ENCODE measurements at places on chromosomes 11 and 22.

DNA sequence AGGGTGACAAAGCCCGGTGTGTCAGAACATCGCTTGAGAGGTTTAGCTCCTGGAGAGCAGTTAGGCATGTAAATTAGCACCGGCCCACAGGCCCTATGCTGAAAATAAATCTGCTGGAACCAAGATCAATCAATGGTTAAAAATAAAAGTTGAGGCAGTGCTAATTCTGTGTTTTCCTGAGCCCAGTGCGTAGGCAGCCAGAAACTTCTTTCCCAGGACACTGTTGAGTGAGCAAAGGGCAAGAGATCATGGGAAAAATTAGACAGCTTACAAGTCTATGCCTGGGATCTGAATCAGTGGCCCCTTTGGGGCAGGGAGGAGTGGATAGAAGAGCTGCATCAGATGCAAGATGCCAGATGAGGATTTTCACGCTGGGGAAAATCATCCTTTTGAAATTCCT is 539.2 kb downstream of the BUD13 start:
- no peaks in the 10 kb centered on the region for H3K4me1 ChIP-seq
- no peaks in the 10 kb centered on the region for H3K36me3 ChIP-seq
- no peak overlapping the region for H3K27ac ChIP-seq
- H3K27me3 ChIP-seq = no peaks in the 10 kb centered on the region
- no peak for DNase-seq

GRCh38 chr11:1387961-1388762 is 1.6 kb upstream of the BRSK2 start:
- H3K27ac ChIP-seq = no peak overlapping the region
- H3K36me3 ChIP-seq = no peaks in the 10 kb centered on the region
- DNase-seq = no peak
- H3K4me3 ChIP-seq = no peak overlapping the region

- no peak for DNase-seq
- H3K4me1 ChIP-seq = peaks cover 37% of the 10 kb centered on the region
- no peaks in the 10 kb centered on the region for H3K27me3 ChIP-seq
- H3K36me3 ChIP-seq = no peaks in the 10 kb centered on the region
- no peak overlapping the region for H3K27ac ChIP-seq
Measured at GRCh38 chr22:46574438-46574992, 37.1 kb upstream of the CELSR1 start.

DNA sequence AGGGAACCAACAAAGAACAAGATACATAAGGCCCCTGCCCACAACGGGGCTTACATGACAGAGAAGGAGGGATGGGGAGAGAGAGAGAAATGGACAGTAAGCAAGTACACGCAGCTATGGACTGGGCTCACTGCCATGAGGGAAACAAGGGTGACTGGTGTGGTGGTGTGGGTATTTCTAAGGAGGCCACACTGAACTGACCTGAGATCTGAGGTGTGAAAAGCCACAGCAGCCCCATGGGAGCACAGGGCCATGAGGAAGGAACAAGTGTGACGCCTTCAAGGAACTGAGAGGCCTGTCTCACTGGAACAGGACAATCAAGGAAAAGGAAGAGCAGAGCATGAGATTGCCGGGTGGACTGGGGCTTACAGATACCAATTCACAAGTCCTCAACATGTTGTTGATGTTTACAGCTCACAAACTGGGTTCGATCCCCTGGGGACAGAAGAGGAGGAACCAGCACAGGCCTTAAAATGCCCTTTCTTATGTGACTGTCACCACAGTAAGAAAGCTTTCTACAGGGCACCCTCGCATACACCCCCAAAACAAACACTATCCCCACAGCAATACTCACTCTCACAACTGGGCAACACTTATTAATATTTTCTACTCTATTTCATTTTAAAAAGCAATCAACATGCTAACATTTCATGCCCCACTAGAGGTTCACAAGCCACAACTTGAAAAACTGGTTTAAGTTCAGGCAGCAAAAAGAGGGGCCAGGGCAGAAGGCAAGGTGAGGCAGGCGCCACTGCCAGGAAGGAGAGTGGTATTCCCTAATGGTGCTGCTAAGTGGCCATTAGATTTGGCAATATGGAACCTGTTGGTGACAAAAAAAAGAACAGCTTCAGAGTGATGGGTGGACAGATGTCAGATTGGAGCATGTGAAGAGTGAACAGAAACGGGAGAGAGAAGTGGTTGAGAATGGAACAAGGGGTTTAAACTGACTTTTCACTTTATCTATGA is 39.1 kb downstream of the TCIRG1 start:
- no peaks in the 10 kb centered on the region for H3K27me3 ChIP-seq
- no peak for DNase-seq
- H3K4me1 ChIP-seq = no peaks in the 10 kb centered on the region
- H3K36me3 ChIP-seq = peaks cover 42% of the 10 kb centered on the region
- H3K27ac ChIP-seq = no peak overlapping the region
- H3K4me3 ChIP-seq = no peak overlapping the region

- H3K27ac ChIP-seq = peak overlapping the region; percentile 76
- no peak overlapping the region for H3K4me3 ChIP-seq
- H3K36me3 ChIP-seq = no peaks in the 10 kb centered on the region
- DNase-seq = no peak
Measured at GRCh38 chr11:102470251-102470650, 17.7 kb upstream of the TMEM123 start.

GRCh38 chr11:34028425-34028824 is 23.1 kb upstream of the CAPRIN1 start:
- H3K4me3 ChIP-seq = no peak overlapping the region
- H3K36me3 ChIP-seq = no peaks in the 10 kb centered on the region
- H3K27me3 ChIP-seq = no peaks in the 10 kb centered on the region
- H3K27ac ChIP-seq = no peak overlapping the region

GRCh38 chr22:44206330-44206645 is 25.6 kb downstream of the PARVG start:
- H3K4me1 ChIP-seq = no peaks in the 10 kb centered on the region
- no peaks in the 10 kb centered on the region for H3K27me3 ChIP-seq
- no peak overlapping the region for H3K4me3 ChIP-seq

GRCh38 chr11:117633976-117634755 is 162.8 kb downstream of the DSCAML1 start:
- no peaks in the 10 kb centered on the region for H3K4me1 ChIP-seq
- H3K36me3 ChIP-seq = no peaks in the 10 kb centered on the region
- no peak overlapping the region for H3K4me3 ChIP-seq
- H3K27ac ChIP-seq = no peak overlapping the region

DNA sequence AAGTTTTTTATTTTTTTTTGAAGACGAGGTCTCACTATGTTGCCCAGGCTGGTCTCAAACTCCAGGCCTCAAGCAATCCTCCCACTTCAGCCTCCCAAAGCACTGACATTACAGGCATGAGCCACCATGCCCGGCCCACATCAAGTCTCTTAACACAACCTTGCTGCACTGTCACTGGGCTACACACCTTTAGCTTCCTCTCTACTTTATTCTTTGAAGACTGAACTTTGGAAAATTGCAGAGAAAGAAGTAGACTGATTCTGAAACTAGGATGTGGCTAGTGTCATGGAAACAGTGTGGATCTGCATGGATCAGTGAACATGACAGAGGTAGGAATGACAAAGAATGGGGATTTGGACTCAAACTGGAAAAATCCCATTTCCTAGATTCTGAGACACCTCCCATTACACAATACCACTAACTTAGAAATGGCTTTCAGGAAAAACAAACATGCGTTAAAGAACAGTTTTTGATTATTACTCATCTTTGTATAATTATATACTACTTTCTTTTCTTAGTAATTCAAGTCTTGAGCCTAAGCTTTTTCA is 99.6 kb upstream of the SPON1 start:
- no peak for DNase-seq
- H3K4me3 ChIP-seq = no peak overlapping the region
- no peaks in the 10 kb centered on the region for H3K36me3 ChIP-seq
- H3K27ac ChIP-seq = no peak overlapping the region
- no peaks in the 10 kb centered on the region for H3K27me3 ChIP-seq

- H3K27ac ChIP-seq = peak overlapping the region; percentile 34
- H3K27me3 ChIP-seq = no peaks in the 10 kb centered on the region
- H3K4me3 ChIP-seq = no peak overlapping the region
- peaks cover 16% of the 10 kb centered on the region for H3K36me3 ChIP-seq
Measured at GRCh38 chr11:65434057-65434666, 11.6 kb downstream of the NEAT1 start.

GRCh38 chr11:10667521-10667885 is 26.1 kb downstream of the IRAG1 start:
- peak overlapping the region; percentile 21 for H3K27ac ChIP-seq
- no peaks in the 10 kb centered on the region for H3K36me3 ChIP-seq
- H3K4me3 ChIP-seq = no peak overlapping the region
- DNase-seq = no peak
- H3K4me1 ChIP-seq = peaks cover 9% of the 10 kb centered on the region

DNA sequence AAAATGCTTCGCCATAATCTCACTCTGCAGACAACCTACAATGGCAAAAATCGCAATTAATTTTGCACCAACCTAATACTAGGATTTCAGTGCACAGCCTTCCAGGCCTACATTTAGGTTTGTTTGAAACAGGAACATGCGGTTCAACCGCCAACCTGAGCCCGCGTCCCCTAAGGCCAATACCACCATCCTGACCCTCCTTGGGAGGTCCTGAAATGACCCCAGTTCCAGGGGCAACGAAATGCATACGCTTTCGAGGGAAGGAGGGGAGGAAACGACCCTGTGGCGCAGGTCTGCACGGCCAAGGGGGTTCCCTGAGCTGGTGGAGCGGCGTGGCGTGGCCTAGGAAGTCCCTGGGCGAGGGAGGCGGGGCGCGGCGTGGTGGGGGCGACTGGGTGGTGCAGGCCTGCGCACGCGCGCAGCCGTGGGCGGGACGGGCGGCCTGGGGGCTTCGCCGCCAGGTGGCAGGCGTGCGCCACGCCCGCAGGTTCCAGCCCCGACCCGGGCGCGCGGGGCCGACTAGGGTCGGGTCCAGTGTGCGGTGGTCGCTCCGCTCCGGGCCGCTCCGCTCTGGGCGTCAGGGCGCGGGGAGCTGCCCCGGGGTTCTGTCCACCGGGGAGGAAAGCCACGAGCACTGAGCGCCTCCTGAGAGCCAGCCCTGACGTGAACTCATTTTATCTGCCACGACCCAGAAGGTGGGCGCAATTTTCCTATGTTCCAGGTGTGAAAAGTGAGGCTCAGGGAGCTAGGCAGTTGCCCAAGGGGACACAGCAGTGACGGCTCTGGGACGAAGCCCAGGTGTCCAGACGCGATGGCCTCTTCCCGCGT is 94.1 kb downstream of the SWAP70 start:
- DNase-seq = peak; percentile 90
- peak overlapping the region; percentile 65 for H3K4me3 ChIP-seq
- no peaks in the 10 kb centered on the region for H3K27me3 ChIP-seq
- H3K36me3 ChIP-seq = no peaks in the 10 kb centered on the region
- peak overlapping the region; percentile 94 for H3K27ac ChIP-seq

DNA sequence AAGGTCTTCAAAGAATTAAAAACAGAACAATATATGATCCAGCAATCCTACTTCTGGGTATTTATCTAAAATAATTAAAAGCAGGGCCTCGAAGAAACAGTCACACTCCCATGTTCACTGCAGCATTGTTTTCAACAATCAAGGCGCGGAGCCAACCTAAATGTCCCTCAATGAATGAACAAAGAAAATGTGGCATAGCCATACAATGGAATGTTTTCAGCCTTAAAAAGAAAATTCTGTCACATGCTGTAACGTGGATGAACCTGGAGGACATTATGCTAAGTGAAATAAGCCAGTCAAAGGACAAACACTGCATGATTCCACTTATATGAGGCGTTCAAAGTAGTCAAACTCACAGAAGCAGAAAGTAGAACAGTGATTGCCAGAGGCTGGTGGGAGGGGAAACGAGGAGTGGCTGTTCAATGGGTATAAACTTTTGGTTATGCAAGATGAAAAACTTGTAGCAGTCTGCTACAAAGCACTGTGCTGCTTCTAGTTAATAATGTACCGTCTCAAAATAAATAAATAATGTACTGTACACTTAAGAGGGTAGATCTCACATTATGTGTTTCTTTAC is 41.2 kb downstream of the SNX19 start:
- H3K4me1 ChIP-seq = no peaks in the 10 kb centered on the region
- H3K36me3 ChIP-seq = peaks cover 14% of the 10 kb centered on the region
- H3K4me3 ChIP-seq = no peak overlapping the region

DNA sequence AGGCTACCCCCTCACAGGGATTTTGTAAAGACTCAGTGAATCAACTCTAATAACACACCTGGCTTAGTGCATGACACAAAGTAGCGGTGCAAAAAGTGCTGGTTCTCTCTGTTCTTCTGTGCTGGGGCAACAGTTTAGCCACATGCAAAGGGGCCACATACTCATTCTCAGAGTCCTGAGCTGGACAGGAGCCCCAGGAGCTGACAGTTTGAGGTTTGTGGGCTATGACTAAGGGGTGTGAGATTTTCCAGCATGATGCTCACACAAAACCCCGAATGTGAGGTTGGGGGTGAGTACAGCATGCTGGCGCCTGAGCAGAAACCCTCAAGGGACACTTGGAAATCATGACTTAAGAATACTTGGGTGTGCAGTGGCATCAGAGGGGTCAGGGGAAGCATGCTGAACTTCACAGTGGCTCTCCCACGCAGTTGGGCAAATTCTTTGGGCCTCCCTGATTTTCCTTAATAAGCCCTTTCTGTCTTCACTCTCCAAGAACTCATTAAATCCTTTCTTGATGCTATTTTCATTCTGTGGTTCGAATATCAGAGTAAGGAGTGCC is 31.0 kb downstream of the TMPRSS5 start:
- H3K4me3 ChIP-seq = no peak overlapping the region
- no peaks in the 10 kb centered on the region for H3K36me3 ChIP-seq
- no peak overlapping the region for H3K27ac ChIP-seq
- no peaks in the 10 kb centered on the region for H3K4me1 ChIP-seq
- DNase-seq = no peak
- no peaks in the 10 kb centered on the region for H3K27me3 ChIP-seq

GRCh38 chr11:68796801-68797200 is 44.9 kb downstream of the CPT1A start:
- H3K4me3 ChIP-seq = no peak overlapping the region
- H3K36me3 ChIP-seq = no peaks in the 10 kb centered on the region
- DNase-seq = no peak

- no peaks in the 10 kb centered on the region for H3K36me3 ChIP-seq
- H3K4me3 ChIP-seq = no peak overlapping the region
- H3K4me1 ChIP-seq = peaks cover 5% of the 10 kb centered on the region
- no peaks in the 10 kb centered on the region for H3K27me3 ChIP-seq
- DNase-seq = no peak
Measured at GRCh38 chr11:44516688-44517507, 48.6 kb upstream of the CD82 start.

- H3K4me1 ChIP-seq = no peaks in the 10 kb centered on the region
- no peak overlapping the region for H3K4me3 ChIP-seq
Measured at GRCh38 chr11:17762309-17762974, 27.9 kb downstream of the KCNC1 start.

- H3K27ac ChIP-seq = no peak overlapping the region
- no peak overlapping the region for H3K4me3 ChIP-seq
- H3K27me3 ChIP-seq = no peaks in the 10 kb centered on the region
Measured at GRCh38 chr11:97163631-97164191, 773.9 kb downstream of the JRKL start.

GRCh38 chr22:46058091-46058420 is 81.1 kb upstream of the WNT7B start:
- no peaks in the 10 kb centered on the region for H3K4me1 ChIP-seq
- H3K27me3 ChIP-seq = peaks cover 23% of the 10 kb centered on the region
- no peak for DNase-seq
- no peak overlapping the region for H3K4me3 ChIP-seq

Measured in trophoblast cell (in vitro differentiated cells and primary cell).